Pancreas (tissue), 10 donors: ENCODE measurements at places on chromosomes 6 and 20. TPM values are rescaled to one million over a fixed set of nuclear protein-coding genes. Genes with fewer than 3 reads are reported as not detected.
A peak's percentile ranks its signal among the peaks of the same experiment; 100 is the strongest.

Gene PTPRK
- 53.3 TPM for total RNA-seq

Gene EYS
- total RNA-seq = 0.03 TPM

Gene ENPP3
- total RNA-seq = not detected

Gene CCN6
- not detected for total RNA-seq

Gene PAK5
- total RNA-seq = 1.8 TPM

GRCh38 chr6:29490552-29490951 is 2.8 kb upstream of the MAS1L start:
- no peaks in the 10 kb centered on the region for H3K27me3 ChIP-seq
- no peak for DNase-seq
- H3K27ac ChIP-seq = no peak overlapping the region
- no peaks in the 10 kb centered on the region for H3K4me1 ChIP-seq
- no peak overlapping the region for H3K4me3 ChIP-seq

DNA sequence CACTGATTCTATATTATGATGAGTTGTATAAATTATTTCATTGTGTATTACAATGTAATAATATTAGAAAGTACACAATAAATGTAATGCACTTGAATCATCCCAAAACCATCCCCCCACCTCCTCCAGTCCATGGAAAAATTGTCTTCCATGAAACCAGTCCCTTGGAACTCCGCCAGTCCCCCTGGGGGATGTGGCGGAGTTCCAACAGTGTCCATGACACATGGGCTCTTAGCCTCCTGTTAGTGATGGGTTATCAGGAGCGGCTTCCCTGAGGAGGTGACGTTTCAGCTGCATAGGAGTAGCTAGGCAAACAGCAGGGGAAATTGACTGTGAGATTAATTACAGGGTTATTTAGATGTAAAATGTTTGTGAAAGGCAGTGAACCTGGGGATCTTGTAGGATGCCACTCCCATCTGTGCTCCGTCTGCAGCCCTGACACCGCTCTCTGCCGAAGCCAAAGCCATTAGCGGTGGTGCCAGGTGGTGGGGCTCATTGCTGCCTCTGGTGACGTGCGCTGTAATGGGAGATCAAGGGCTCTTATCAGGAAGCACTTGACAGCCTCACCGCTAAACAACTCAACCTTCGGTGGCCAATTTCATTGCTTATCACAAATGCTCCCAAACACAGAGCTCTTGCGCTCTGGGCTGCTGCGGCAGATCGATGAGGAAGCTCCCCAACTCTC is 81.6 kb upstream of the MC3R start:
- H3K4me1 ChIP-seq = no peaks in the 10 kb centered on the region
- H3K27ac ChIP-seq = no peak overlapping the region
- no peak overlapping the region for H3K4me3 ChIP-seq
- no peak for DNase-seq
- no peaks in the 10 kb centered on the region for H3K36me3 ChIP-seq
- no peaks in the 10 kb centered on the region for H3K27me3 ChIP-seq

- no peak overlapping the region for H3K4me3 ChIP-seq
- H3K36me3 ChIP-seq = no peaks in the 10 kb centered on the region
- no peaks in the 10 kb centered on the region for H3K27me3 ChIP-seq
- no peak for DNase-seq
Measured at GRCh38 chr6:159973951-159974350, 5.1 kb downstream of the IGF2R start.

GRCh38 chr20:11304795-11305194 is 612.9 kb upstream of the BTBD3 start:
- no peaks in the 10 kb centered on the region for H3K27me3 ChIP-seq
- no peaks in the 10 kb centered on the region for H3K36me3 ChIP-seq
- no peak overlapping the region for H3K4me3 ChIP-seq
- no peak for DNase-seq

- no peaks in the 10 kb centered on the region for H3K4me1 ChIP-seq
- no peak overlapping the region for H3K27ac ChIP-seq
- no peaks in the 10 kb centered on the region for H3K27me3 ChIP-seq
- H3K4me3 ChIP-seq = no peak overlapping the region
Measured at GRCh38 chr20:54074511-54074910, 4.1 kb upstream of the BCAS1 start.

DNA sequence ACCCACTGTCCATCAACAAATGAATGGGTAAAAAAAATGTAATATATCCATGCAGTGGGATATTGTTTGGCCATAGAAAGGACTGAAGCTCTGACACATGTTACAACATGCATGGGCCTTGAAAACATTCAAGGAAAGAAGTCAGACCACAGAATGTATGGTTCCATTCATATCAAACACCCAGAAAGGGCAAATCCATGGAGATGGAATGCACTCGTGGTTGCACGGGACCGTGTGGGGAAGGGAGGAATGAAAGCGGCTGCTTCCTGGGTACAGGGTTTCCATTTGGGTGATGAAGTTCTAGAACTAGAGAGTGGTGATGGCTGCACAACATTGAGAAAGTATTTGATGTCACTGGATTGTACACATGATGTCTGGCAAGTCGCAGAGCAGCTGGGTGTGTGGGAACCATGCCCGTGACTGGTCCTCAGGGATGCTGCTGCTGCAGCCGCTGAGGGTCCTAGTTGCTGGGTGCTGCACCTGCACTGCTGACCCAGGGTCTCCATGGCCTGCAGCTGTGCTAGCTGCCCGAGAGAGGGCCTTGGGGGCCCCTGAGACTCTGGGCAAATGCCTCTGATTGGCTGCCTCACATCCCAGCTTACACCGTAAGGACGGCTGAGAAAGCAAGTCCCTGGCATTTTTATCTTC is 220.3 kb downstream of the NRN1 start:
- H3K36me3 ChIP-seq = no peaks in the 10 kb centered on the region
- no peak overlapping the region for H3K4me3 ChIP-seq
- H3K4me1 ChIP-seq = no peaks in the 10 kb centered on the region
- DNase-seq = no peak

GRCh38 chr6:56104591-56104990 is 142.8 kb downstream of the COL21A1 start:
- no peaks in the 10 kb centered on the region for H3K4me1 ChIP-seq
- H3K27ac ChIP-seq = no peak overlapping the region
- H3K36me3 ChIP-seq = no peaks in the 10 kb centered on the region
- no peak overlapping the region for H3K4me3 ChIP-seq

DNA sequence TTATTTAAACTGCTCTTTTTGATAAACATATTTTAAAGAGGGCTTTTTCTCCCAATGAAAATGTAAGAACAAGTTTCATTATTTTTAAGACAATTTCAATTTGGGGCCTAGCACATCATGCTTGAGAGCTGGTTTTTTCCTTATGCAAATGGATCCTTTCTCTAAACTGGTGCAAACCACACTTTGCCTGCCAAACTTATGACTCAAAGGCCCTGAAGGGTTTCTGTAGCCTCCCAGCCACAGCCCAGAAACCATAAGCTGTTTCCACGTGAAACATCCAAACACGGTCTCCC is 451 bp upstream of the HSF2 start:
- H3K4me1 ChIP-seq = no peaks in the 10 kb centered on the region
- no peak for DNase-seq
- peak overlapping the region; percentile 82 for H3K27ac ChIP-seq
- H3K36me3 ChIP-seq = no peaks in the 10 kb centered on the region
- no peaks in the 10 kb centered on the region for H3K27me3 ChIP-seq

- H3K4me1 ChIP-seq = peaks cover 17% of the 10 kb centered on the region
- no peaks in the 10 kb centered on the region for H3K36me3 ChIP-seq
- no peak for DNase-seq
- H3K27ac ChIP-seq = no peak overlapping the region
Measured at GRCh38 chr20:43586641-43587040, 4.1 kb upstream of the IFT52 start.

DNA sequence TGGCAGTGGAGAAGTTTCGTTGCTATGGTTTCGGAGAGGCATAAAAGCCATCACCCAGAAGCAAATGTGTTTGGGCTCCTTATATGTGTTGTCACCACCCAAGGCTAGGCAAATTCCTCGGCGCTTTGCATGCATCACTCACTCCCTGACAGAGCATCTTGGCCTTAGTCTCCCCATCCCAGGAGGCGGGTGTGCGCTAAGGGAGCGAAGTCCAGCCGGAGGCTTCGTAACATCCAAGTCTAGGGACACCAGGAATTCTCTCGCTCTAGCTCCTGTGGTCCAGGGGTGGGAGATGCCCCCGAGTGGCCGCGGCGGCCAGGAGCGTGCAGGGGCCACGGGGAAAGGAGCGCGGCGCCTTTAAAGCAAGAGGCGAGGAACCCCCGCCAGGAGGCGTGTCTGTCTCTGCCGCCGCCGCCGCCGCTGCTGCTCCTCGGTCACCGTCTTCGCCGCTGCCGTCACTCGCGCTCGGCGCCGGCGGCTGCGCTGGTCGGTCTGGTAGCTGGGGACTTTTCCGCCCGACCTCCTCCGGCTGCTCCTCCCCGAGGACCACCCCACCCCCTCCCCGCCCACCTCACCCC is at the start of gene GRIK2:
Gene GRIK2, plus strand, starts transcription at position 458 of the 578 bp plus-strand sequence.
- DNase-seq = peak; percentile 44
- no peaks in the 10 kb centered on the region for H3K36me3 ChIP-seq
- H3K27me3 ChIP-seq = no peaks in the 10 kb centered on the region
- H3K27ac ChIP-seq = no peak within 1 kb of the TSS
- no peaks in the 10 kb centered on the region for H3K4me1 ChIP-seq
- H3K4me3 ChIP-seq = peak within 1 kb of the TSS; percentile 26

DNA sequence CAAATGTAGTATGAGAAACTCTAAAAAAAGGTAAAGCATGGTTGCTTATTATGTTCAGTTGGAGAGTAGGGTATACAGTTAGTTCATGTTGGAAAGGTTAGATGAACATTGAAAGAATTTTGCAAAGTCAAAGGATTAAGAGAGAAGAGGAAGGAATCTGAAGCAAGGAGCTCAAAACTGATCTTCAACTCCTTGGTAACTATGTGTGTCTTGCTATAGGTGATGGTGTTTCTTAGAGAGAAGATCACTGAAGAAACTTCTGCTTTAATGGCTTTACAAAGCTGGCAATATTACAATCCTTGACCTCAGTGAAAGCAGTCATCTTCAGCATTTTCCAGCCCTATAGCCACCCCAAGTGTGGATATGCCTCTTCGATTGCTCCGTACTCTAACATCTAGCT is 4.7 kb downstream of the HLA-DRA start:
- no peaks in the 10 kb centered on the region for H3K36me3 ChIP-seq
- H3K27me3 ChIP-seq = no peaks in the 10 kb centered on the region
- H3K4me1 ChIP-seq = no peaks in the 10 kb centered on the region
- DNase-seq = no peak
- H3K27ac ChIP-seq = no peak overlapping the region

DNA sequence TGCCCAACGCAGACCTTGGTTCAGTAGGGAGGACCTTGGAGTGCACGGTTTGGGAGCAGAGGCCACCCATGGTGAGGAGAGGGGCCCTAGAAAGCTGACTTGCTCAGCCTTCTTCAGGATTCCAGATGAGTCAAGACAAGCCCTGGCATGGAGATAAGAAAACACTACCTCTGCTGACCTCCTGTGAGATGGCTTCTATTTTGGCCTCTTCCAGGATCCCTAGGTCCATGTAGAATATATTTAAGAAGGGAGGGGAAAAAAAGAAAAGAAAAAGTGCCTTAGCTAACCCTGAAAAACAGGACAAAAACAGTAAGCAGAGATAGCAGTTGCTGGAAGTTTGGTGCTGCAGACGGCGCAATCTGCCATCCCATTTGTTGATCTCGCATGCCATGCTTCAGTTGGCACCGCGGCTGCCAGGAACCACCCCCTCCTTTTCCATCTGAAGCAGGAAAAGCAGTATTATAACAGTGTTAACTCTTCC is 100.0 kb downstream of the ARMC2 start:
- DNase-seq = no peak
- H3K27ac ChIP-seq = no peak overlapping the region
- H3K4me1 ChIP-seq = peaks cover 38% of the 10 kb centered on the region
- no peak overlapping the region for H3K4me3 ChIP-seq

DNA sequence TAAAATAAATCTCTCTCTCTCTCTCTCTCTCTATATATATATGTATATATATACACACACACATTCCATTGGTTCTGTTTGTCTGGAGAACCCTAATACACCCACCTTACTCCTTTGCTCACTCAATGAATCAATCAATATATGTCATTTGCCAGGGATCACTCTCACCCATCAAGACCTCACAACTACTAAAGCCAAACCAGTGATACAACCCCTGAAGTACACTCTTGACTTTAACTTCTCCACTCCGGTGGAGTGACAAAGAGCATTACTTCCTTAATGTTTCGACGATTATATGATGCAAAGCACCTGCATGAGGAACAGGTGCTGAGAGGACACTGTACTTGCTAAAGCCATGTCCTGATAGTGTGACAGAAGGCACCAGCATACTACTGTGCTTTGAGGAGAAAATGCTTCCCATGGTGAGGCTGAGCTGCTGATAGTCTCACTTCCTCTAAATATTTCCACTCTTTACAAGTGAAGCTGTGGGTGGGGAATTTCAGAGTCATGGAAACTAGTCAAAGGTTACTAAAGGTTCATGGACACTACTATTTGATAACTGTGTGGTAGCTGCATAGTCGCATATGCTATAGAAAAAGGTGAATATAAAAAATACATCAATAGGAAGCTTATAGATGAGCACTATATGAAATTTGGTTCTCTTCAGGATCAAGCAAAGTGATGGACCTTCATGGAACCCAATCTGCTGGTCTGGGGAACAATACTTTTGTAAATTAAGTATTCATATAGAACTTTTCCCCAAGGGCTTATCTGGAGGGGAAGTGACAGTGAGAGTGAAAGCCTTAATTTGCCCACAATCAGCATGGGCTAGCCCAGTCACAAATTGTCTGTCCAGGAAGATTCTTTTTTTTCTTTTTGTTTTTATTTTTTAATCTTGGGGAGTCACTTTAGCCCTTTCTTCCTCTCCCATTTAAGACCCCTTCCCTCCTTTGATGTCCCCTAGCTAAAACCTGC is 141.9 kb upstream of the NEDD9 start:
- no peak overlapping the region for H3K27ac ChIP-seq
- no peaks in the 10 kb centered on the region for H3K36me3 ChIP-seq
- no peak overlapping the region for H3K4me3 ChIP-seq
- H3K27me3 ChIP-seq = no peaks in the 10 kb centered on the region
- no peak for DNase-seq
- H3K4me1 ChIP-seq = no peaks in the 10 kb centered on the region

- no peaks in the 10 kb centered on the region for H3K27me3 ChIP-seq
- DNase-seq = no peak
- no peak overlapping the region for H3K4me3 ChIP-seq
- H3K4me1 ChIP-seq = no peaks in the 10 kb centered on the region
Measured at GRCh38 chr6:51108563-51109234, 290.0 kb downstream of the TFAP2B start.

GRCh38 chr6:73854998-73855718 is 159.2 kb downstream of the CD109 start:
- no peaks in the 10 kb centered on the region for H3K4me1 ChIP-seq
- H3K36me3 ChIP-seq = no peaks in the 10 kb centered on the region
- no peak overlapping the region for H3K4me3 ChIP-seq
- no peak for DNase-seq
- H3K27ac ChIP-seq = no peak overlapping the region
